ENCODE measurements at places on chromosomes 16 and 17.

- DNase-seq, result no peak
Measured at GRCh38 chr17:49839455-49839854, 8.4 kb downstream of the TAC4 start.

DNA sequence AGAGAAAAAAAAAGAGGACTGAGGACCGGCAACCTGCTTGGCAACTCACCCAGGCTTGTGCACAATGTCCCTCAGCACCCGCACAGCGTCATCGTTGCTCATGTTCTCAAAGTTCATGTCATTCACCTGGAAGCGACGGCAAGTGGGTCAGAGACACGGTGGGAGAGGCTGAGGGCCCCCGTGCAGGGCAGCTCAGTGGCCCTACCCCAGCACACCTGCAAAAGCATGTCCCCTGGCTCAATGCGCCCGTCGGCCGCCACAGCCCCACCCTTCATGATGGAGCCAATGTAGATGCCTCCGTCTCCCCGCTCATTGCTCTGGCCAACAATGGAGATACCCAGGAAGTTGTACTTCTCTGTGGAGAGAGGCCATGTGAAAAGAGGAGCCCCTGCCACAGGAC is 5.4 kb downstream of the DVL2 start:
- DNase-seq, result no peak

DNA sequence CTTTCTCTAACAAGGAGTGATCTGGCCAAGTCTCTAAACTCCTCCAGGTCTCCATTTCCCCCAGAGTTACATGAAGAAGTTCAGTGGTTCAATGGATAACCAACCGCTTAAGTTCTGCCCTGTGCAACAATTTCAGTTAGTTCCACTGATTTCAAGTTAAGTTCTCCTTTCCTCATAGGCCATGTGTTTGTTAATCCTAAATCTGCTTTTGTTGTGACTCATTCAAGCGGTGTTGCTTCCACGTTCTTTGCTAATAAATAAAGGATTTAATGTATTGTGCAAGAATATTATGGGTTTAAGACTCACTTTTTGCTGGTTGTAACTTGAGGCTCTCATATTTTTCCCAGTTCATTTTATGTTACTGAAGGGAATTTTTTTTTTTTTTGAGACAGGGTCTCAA is 36.3 kb downstream of the GNA13 start:
- no peak for DNase-seq

DNA sequence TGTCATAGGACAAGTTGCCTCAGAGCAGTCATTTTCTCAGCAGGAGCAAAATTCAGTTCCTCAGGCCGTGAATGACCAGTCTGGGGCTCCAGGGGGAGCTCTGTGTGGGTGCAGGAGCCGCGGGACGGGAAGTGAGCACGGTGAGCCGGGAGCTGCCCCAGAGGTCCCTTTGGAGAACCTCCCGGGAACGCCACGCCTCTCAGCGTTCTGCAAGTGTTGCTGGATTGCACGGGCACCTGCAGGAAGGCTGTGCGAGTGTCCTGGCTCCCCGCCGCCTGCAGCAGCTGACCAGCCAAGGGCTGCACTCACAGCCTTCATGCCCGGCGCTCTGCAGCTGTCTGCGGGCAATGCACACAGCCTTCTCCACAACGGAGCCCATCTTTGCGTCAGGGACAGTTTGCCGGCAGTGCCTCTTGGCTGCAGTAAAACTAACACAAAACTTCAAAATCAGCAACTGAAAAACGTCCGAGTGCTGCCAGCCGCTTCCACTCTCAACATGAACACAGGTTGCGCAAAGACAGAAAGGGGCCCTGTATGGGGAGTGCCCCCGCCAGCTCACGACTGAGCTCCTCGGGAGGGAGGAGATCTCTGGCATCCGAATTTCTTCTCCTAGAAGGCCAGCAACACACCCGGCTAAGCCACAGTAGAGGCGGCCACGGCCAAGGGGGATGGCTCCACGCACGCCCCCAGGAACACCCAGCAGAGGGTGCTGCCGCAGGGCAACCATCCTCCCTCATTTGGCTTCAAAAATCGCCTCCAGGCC is 16.0 kb downstream of the NDUFAF8 start:
- DNase-seq, result no peak

DNA sequence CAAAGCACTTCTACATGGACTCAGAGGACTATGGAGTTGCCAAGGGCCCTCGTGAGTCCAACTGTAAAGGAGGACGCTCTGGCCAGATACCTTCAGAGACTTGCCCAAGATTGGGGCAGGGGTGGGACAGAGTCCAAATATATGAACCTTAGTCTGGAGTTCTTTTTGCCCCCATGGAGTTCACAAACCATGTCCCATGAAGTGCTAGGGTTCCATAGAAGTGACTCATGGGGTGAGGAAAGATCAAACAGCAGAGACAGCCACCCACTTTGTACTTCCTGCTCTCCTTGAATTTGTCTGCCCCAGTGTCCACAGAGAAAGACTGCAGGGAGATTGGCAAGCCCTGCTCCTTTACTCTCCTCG is 29.0 kb downstream of the SRL start:
- DNase-seq, result no peak

DNA sequence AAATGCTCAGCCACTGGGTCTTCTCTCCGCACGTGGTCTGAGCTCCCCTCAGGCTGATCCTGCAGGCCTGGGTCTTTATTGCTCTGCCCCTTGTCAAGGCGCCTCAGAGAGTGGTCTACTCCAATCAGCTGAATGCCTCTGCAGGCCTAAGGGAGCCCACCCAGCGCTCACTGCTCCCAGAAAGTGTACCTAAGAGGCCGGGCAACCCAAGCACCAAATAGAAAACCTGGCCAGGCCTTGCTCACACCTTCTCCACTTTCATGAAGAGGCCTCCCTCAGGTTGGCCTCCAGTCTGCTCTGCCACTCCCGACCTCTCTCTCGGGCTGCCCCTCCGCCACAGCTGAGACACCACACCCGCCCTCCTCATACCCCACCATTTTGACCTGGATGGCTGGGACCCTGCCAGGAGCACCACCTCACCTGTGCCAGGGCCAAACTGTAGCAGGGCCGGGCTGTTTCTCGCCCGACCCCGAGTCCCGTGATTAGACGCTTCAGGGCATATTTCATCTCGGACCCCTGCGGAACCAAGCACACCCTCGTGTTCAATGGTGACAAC is 665 bp downstream of the MYBBP1A start:
- no peak for DNase-seq

DNA sequence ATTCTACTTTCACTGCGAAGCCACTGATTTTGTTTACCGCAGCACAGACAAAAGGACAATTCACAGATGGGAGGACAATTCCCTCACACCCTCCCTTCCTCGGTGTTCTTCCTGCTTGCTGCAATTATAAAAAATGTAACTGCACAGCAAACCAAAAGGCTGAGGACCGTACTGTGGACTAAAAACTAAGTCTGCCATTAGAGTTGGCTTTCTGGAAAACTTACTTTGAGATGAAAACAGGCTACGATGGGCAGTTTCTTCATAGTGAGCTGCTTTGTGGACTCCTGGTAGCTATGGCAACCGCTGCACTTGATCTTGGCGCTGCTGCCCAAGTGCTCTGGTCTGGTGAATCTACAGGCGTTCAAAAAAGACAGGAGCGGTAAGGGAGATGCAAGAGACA is 35.2 kb downstream of the USP22 start:
- no peak for DNase-seq

GRCh38 chr17:82167028-82167427 is 45.6 kb downstream of the CCDC57 start:
- DNase-seq, result no peak

DNA sequence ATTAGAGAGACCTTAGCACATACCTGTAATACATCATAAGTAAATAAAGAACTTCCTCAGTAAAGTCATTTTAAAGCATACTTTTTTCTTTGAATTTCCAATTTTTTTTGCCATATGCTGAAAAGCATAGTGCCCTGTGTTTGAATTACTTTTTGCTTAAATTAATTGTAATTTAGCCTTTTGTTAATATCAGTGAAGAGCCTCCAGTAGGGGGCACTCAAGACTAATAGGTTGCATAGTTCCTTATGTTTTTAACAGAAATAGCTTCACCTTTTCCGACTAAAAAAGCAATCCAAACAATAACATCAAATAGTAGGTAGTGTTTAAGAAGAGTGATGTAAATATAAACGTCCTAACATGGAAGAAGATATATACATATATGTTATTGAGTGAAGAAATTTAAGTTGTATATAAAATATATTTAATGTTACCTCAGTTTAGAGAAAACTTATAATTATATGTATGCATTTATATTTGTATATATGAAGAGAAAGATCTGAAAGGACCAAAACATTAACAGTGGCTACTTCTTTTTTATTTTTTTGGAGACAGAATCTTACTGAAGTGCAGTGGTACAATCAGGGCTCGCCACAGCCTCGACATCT is 18.6 kb downstream of the RAD51C start:
- DNase-seq, result peak; percentile 60

DNA sequence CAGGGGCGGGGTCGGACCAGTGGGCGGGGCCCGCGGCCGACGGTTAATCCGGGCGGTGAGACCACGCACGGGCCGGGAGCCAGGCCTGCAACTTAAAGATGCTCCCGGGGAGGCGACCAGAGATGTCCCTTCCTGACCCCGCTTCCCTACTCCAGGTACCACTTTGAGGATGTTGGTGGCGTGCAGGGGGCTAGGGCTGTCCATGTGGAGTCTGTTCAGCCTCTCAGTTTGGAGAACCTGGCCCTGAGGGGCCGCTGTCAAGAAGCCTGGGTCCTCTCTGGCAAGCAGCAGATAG is 580 bp downstream of the RANGRF start:
- peak; percentile 47 for DNase-seq

GRCh38 chr16:7185689-7186088 is 147.0 kb upstream of the RBFOX1 start:
- no peak for DNase-seq

DNA sequence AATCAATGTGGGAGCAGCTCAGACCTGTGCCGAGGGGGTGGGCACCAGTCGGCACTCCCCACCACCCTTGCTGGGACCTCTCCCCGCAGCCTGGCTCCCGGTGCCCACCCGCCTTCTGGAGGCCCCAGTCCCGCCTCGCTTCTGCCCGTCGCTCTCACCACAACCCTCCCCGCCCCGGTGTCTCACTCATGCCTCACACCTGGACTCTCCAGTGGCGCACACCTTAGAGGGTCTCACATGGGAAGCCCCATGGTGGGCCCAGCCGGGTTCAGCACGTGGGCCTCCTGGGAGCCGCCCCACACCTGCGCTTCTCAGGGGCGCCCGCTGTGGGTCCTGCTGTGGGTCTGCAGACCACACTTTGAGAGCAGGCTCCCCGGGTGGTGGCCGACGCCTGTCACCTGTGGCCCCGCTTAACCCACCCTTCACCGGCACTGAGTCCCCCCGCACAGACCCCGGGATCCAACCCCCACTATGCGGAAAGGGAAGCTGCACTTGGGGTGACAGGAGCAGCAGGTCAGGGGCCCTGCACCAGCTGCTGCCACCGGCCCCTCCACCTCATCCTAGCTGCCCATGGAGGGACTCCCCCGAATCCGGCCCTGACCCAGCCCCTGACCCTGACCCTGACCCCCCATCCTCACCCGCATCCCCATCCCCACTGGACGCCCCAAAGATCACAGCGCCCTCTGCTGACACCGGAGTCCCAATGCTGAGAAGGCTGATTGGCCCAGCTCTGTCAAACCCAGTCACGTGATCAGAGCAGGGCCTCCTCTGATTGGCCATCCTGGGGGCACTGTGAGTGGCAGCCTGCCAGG is 27.4 kb upstream of the SLC38A10 start:
- DNase-seq, result no peak
